ENCODE measurements at places on chromosomes 7 and 10.

GRCh38 chr10:14554491-14555205, 220.0 kb downstream of the FAM107B start:
- no peak for DNase-seq

- no peak for DNase-seq
Measured at GRCh38 chr7:30479202-30480120, 877 bp upstream of the NOD1 start.

GRCh38 chr10:71547876-71548846, 151.4 kb downstream of the CDH23 start:
- no peak for DNase-seq

- no peak for DNase-seq
Measured at GRCh38 chr7:141686074-141686473, 15.9 kb downstream of the DENND11 start.

- DNase-seq, result no peak
Measured at GRCh38 chr10:11515596-11516430, 95.6 kb downstream of the USP6NL start.

Data from stimulated activated CD4-positive, alpha-beta T cell treated with anti-CD3 and anti-CD28 coated beads, TNF-alpha, amount 100 ng/mL, for 24 hours (primary cell).